ENCODE measurements at places on chromosomes 1 and 21. TPM values are rescaled to one million over a fixed set of nuclear protein-coding genes. Genes with fewer than 3 reads are reported as not detected.

The SPRR2F gene
- not detected for total RNA-seq

The DRAXIN gene
- 0.08 TPM for total RNA-seq

The RGS13 gene
- total RNA-seq: not detected

The RALGPS2 gene
- 11.1 TPM for total RNA-seq

The TMEM61 gene
- total RNA-seq: 0.33 TPM

The LENEP gene
- not detected for total RNA-seq

The IFNLR1 gene
- 1.3 TPM for total RNA-seq

The GLIS1 gene
- 0.08 TPM for total RNA-seq

The IL19 gene
- not detected for total RNA-seq

The RSPO1 gene
- total RNA-seq: 0.09 TPM

The OR2T27 gene
- not detected for total RNA-seq

The GBP2 gene
- total RNA-seq: 1.0 TPM

The CD1D gene
- not detected for total RNA-seq
